ENCODE measurements at places on chromosomes 1 and 21.

DNA sequence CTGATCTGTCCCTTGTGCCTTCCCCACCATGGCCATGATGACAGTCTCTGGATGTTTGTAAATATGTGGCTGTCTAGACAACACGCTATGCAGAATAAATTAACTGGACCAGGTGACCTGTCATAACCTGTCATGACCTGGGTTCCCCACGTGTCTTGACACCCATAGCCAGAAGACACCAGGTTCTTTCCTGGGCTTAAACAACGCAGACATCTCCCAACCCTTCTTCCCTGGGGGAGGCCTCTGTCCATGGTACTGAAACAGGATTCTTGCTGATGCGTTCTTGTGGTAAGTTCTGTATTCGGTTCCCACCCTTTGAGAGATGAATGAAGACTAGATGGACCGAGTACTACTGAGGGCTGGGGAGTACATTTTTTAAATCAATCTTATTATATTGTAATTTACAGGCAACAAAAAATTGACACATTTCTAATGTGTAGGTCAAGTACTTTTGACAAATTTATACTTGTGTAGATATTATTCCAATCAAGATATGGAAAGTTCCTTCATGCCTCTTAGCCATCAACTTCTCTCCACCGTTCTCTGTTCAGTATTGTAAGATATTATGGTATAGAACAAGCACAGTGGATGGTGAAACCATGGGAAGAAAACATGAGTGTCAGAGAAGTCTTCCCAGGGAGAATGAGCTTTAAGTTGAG lies 738.8 kb downstream of the PTPRU start:
- no peak for DNase-seq

GRCh38 chr1:199449681-199450080 lies 577.8 kb upstream of the NR5A2 start:
- DNase-seq: no peak

DNA sequence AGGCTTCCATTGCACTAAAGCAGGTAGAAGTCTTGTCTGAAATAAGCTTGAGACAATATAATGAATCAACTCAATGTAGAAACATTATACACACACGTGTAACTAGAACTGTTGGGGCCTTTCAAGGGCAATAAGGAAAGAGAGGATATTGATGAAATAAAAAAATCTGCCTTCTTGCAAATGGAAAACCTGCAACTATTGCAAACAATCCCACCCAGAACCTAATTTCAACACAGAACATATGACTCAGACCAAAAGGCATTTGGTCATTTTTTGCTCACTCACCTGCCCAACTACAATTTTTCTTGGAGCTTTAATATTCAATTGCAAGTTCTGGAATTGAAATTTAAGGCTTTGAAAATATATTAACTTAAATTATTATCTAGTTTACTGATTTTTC lies 900.1 kb downstream of the TTLL7 start:
- DNase-seq: no peak

DNA sequence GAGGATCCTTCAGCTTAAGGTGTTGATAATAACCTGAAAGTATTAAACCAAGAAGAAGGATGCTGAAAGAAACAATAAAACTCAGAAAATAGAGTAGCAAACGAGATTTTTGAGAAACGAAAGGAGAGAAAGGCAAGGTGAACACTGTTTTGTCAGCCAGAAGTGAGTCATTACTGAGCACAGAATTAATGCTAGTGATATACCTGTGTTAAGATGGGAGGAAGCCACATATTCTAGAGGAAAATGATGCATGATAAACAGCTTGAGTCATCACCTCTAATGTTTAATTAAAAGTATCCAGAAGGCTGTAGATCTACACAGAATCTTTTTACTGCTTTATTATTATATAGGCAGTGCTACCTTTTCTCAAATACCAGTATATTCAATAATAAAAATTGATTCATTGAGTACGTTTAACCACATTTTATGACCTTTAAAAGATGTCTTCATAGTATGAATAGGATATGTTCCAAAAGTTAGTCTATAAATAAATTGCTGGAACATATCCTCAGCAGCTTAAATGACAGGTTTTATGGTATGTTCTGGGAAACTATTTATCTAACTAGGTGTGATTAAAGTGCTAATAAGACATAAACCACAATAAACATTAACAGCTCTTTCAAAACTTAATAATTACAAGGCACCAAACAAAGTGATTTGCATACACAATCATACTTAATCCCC lies 10.3 kb downstream of the SH3GLB1 start:
- no peak for DNase-seq

DNA sequence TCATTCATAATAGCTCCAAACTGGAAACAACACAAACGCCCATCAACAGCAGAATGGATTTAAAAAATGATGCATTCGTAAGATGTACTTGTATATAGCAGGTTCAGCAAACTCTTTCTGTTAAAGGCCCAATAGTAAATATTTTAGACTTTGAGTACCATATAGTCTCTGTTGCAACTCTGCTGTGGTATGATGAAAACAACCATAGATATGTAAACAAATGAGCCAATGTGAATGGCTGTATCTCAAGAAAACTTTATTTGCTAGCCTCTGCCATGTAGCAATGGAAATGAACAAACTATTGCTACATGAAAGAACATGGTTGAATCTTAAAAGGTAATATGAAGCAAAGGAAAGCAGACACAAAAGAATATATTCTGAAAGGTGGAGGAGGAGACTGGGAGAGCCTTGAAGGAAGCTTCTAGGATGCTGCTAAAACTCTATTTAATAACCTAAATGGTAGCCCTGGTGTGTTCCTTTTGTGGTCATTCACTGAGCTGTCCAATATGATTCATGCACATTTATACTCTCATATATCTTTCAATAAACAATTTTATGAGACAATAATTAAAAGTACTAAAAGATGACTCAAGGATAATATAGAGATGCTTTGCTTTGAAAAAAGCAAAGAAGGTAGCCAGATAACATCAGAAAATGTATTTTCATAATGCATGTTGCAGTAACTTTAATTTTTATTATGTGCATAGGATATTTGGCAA lies 29.1 kb upstream of the FMO3 start:
- no peak for DNase-seq

GRCh38 chr1:162285149-162285561 lies 91.5 kb downstream of the SPATA46 start:
- DNase-seq: no peak

GRCh38 chr21:39386194-39386593 lies 37.3 kb upstream of the HMGN1 start:
- DNase-seq: no peak
